ENCODE measurements at places on chromosomes 4 and X.

DNA sequence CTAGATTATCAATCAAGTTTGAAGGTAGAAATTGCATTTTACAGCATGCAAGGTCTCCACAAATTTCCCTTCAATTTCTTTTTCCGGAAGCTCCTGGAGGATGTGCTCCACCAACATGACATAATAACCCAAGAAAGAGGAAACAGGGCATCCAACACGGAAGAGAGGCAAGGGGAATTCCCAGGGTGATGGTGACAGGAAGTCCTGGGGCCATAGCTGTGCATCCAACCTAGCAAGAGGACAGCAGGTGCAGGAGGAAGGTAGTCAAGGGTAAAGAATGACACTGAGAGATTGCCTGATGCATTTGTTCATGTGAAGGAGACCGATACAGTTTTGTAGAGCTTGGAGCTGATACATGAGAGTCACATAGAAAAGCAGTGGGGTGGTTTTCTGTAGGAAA lies 115.7 kb upstream of the LSM6 start:
- no peak for DNase-seq

- DNase-seq: no peak
These were observed 75.2 kb downstream of the PALLD start for GRCh38 chr4:168572002-168572401.

DNA sequence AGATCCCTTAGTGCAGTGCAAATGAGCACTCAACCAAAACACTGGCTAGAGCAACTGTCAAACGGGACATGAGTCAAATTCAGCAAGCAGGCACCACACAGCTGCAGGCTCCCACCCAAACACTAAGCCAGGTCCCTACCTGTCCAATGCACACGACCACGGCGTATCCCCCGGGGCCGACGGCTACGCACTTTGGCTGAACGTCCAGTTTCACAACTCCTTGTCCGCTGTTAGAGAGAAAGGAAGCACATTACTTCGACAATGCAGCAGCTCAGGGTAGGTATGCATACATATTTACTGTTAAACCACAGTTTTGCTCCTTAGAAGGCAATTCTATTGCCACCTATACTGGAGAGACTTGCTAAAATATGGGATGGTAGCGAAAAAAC lies 35.4 kb downstream of the WDR1 start:
- no peak for DNase-seq

- DNase-seq: no peak
These were observed 39.7 kb downstream of the VEGFC start for GRCh38 chr4:176753049-176753448.

DNA sequence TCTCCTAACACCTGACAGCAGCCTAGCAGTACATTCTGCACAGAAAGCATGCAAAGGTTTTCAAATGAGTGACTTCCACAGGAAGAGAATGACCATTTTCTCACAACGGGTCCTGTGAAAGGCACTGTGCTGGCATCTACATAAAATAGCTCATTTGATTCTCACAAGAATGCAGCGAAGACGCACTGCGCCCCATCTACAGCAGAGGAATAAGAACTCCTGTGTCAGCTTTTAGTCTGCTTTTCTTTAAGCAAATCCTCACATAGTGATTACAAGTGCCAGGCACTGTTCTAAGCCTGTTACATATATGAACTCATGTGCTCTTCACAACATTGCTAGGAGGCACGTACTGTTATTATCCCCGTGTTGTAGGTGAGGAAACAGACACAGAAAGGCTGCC lies 62.5 kb downstream of the AFAP1 start:
- DNase-seq: no peak
